ENCODE measurements at places on chromosomes 16 and 17.

DNA sequence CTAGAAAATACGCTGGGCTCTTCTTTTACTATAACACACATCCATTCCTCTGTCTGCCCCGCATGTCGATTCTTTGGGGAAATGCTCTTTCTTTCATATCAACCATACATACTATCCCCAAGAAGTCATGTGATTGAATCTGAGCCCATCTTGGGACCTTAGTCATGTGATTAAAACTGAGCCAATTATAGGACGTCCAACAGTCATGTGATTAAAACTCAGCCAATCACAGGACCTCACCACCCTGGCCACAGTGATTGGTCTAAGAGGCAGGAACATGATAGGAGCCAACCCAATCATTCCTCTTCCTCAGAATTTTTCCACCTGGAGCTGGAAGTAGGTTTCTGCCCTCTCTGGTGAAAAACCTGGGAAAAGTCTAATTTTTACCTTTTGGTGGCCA, 78.8 kb downstream of the TMEM114 start:
- no peak for DNase-seq

- DNase-seq, result no peak
Observed at GRCh38 chr16:86427433-86427851, 82.9 kb upstream of the FOXF1 start.

- no peak for DNase-seq
Observed at GRCh38 chr16:66206363-66206762, 160.1 kb upstream of the CDH5 start.

GRCh38 chr16:24054741-24055491, 201.2 kb upstream of the CACNG3 start:
- no peak for DNase-seq

- no peak for DNase-seq
Observed at GRCh38 chr16:56776562-56776961, 46.6 kb downstream of the NUP93 start.

GRCh38 chr16:12166271-12166670, 189.7 kb downstream of the SNX29 start:
- no peak for DNase-seq

GRCh38 chr17:74748529-74749278, at the start of gene NHERF1:
Gene NHERF1 (plus strand): TSS chr17:74748628. CDS start chr17:74748847, 219 bp downstream.
- DNase-seq, result peak; percentile 27

GRCh38 chr16:31916056-31916488, 42.5 kb downstream of the ZNF267 start:
- DNase-seq, result no peak

- DNase-seq, result no peak
Observed at GRCh38 chr16:80746231-80746630, 58.2 kb downstream of the CDYL2 start.

- DNase-seq, result no peak
Observed at GRCh38 chr17:27407916-27408864, 48.1 kb upstream of the KSR1 start.
